ENCODE measurements at places on chromosomes 2 and 18.

DNA sequence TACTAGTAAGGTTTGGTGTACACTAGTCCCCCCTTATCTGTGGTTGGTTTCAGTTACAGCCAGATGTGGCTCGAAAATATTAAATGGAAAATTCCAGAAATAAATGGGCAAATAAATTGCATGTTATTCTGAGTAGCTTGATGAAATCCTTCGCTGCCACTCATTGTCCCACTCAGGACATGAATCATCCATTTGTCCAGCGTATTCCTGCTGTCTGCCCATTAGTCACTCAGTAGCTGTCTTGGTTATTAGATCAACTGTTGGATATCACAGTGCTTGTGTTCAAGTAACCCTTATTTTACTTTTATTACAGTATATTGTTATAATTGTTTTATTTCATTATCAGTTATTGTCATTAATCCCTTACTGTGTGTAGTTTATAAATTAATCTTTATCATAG is 21.7 kb downstream of the ZDBF2 start:
- DNase-seq = no peak

GRCh38 chr2:209671020-209671680 is 100.5 kb upstream of the UNC80 start:
- no peak for DNase-seq

DNA sequence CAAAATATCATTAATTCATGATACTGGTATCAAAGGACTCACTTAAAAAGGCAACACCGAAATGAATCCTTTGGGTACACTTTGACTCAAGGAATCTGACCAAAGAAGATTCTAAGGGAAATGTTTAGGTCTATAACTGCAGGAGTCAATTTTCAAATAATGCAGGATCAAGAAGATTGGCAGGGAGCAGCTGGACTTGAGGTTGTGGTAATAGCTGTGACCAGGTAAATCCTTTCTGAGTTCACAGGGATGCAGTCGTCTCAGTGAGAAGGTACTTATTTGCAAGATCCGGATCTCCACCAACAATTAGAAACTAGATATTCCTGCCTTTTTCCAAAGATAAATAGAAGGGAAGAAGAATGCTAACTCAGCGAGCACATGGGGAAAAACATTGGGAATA is 96.9 kb downstream of the SCN9A start:
- no peak for DNase-seq

GRCh38 chr2:33160191-33160590 is 213.4 kb downstream of the LTBP1 start:
- no peak for DNase-seq

DNA sequence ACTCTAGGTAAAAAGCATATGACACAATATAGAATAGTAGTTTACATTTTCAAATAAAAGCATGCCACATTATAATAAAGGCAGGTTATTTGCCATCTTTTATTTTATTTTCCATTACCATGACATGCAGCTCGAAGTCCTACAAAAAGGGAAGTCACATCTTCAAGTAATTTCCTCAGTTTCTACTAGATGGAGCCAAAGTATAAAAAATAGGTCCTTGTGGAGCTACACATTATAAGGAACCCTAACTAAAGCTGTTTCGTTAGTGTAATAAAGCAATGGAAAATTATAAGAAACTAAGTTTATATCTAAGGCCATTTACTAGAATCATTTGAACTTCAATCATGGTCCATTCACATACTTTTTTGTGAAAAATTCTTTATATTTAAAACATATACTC is 674.5 kb downstream of the KCNJ3 start:
- DNase-seq = no peak

All from nephron progenitor cell (in vitro differentiated cells).